ENCODE measurements at places on chromosomes 16 and 17. TPM values are rescaled to one million over a fixed set of nuclear protein-coding genes. Genes with fewer than 3 reads are reported as not detected.

DNA sequence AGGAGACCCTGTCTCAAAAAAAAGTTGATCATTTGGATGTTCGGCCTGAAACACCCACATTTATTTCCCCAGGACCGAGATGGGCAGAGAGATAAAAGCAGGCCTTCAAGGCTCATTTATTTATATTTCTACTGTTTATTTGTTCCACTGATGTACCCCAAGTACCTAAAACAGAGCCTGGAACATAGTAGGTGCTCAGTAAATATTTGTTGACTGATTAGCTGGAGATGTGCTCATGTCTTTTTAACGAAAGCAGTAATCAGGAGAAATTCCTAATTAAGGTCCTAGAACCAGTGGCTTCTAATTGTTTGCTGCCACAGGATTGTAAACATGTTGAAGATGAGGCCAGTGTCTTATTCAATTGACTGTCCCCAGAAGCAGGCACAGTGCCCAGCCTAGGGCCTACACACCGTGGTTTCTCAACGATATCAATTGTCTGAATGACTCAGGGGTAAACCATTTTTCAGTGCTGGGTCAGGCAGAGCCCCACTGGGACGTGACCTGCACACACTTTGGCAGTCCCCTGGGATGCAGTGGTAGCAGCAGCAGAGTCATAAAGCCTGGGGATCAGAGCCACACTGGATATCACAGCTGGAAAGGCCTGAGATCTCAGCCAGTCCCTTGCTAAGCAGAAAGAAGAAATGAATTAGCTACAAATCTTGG, 34.8 kb downstream of the SOST start:
- no peak for DNase-seq

DNA sequence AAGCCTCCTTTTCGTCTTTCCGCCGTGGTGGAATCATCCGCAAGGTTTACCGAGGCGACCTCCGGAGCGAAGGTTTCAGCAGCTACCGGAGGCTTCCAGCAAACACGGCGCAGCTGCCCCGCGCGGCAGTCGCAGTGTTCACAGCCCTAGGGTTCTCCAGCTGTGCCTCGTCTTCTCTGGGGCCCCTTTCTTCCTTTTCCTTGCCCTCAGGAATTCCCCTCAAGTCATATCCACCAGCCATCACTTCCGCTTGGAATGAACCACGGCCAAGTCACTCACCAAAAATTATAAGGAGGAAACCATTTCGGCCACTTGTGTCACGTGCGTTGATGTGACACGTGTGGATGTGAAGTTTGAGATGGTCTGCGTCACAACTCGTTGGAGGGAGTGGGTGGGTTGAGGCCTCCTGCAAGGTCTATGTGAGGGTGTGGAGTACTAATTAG, 636 bp upstream of the ERN1 start:
- DNase-seq: no peak

DNA sequence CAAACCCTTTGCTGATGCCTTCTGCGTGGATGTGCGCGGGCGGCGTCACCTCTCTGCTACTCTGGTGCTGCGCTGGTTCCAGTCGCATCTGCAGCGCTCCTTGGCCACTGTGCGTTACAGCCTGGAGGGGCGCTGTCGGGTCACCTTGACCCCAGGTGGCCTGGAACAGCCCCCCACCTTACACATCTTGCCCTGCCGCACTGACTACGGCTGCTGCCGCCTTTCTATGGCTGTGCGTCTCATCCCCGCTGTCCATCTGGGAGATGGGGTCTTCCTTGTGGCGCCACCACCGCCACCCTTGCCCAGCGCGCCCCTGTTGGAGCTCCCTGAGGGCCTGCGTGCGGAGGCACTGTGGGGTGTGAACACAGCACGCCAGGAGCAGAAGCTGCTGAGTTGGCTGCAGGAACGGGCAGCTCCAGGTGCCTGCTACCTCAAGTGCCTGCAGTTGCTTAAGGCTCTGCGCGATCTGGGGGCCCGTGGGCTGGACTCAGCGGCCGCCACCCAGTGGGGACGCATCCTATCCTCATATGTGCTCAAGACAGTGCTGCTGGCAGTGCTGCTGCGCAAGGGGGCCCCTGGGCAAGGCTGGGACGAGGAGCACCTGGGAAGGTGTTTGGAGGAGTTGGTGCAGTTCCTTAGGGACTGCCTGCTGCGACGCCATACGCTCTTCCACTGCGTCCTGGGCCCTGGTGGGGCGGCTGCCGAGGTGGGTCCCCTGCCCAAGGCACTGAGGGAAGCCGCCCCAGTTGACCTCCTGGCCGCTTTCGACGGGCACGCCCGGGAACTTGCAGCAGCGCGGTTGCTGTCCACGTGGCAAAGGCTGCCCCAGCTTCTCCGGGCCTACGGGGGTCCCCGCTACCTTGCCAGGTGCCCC, 1.6 kb downstream of the ITPRIPL2 start:
- no peak for DNase-seq

DNA sequence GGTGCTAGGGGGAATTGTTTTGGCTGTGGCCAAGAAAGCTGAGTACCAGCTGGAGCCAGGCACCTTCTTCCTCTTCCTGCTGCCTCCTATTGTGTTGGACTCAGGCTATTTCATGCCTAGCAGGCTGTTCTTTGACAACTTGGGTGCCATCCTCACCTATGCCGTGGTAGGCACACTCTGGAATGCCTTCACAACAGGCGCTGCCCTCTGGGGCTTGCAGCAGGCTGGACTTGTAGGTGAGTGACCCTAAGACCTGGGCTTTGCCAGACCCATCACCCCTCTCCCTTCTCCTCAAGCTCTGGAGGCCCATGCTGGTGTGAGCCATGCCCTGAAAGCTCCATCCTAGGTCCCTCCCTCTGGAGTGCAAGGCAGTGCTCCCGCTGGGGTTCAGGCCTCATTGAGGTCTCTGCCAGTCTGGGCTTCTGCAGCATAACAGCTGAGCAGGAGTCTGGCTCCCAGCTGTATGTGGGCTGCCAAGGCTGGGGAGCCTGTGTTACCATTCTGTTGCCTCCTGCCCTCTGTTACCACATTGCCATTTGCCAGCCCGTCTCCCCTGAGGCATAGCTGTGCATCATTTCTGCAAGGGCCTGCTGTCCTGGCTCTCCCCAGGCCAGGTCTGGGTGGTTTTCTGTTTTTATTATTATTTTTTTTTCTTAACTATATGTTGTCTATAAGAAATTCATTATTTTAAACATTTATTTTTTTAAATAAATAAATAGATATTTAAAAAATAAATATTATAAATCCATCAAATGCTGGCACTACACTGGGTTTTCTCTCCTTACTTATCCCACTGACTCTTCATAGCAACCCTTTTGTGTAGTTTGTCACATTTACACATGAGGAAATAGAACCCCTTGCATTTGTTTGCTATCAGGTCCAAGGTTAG, 4.1 kb downstream of the SLC9A5 start:
- DNase-seq: no peak

DNA sequence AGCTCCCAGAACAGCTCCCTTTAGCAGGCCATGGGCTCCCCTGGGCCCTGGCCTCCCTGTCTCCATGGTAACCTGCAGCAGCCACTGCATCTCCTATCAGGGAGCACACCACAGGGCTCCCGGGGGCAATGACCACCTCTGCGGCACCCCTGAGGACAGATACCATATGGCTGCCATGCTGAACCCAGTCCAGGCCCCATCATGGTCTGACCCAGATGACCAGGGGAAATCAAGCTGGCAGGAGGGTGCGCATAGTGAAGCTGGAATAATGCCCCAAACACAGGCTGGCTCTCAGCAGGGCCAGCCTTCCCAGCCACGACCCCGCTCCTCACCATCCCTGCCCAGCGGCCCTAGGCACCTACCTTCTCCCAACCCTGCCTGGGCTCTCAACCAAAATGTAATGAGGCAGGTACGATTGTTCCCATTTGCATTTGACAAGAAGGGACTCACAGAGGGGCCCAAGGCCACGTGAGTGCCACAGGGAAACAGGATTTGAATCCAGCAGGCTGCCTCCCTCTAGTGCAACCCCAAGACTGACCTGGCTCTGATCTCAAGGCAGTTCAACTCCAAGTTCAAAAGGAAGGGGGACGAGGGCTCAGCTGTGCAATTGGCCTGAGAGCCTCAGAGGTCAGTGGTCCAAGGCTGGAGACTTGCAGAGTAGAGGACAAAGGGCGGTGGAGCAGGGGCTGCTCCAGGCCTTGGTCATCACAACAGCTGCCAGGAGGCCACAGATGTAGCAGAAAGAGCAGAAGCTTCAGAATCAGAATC, 2.4 kb downstream of the RUNDC3A start:
- no peak for DNase-seq

GRCh38 chr16:67593288-67593687, 31.0 kb downstream of the CTCF start:
- DNase-seq: no peak

Gene MAPT
- total RNA-seq: 44.4 TPM

DNA sequence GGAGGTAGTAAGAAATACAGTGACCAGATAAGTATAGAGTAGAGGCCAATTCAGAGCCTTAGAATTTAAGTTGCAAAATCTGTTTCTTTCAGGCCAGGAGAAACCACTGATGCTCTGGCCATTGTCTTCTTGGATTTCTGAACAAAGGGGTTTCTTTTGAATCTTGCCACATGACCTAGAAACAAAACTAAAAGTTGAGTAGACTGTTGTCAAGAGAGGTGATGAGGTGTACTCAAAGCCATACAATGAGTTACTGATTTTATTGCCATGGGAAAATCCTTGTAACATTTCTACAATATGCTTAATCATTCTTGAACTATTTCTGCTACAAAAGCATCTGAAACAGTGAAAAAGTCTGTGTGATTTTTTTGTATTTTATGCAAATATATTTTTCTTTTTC, 881.3 kb downstream of the CDH11 start:
- DNase-seq: no peak

DNA sequence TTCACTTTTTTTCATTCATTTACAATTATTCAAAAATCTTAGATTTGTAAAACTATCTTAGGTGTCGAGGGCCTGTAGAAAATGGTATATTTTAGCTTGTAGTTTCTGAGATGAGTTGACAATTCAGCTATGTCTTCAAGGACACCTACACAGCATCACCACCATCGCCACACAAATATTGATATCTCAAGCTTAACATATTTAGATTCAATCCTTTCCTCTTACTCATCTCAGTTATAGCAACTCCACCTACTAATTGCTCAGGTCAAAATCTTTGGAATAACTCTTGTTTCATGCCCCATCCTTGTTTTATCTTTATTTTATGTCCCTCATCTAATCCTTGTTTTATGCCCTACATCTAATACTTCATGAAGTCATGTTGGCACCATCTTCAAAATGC, 276.8 kb downstream of the CDH11 start:
- DNase-seq: no peak

DNA sequence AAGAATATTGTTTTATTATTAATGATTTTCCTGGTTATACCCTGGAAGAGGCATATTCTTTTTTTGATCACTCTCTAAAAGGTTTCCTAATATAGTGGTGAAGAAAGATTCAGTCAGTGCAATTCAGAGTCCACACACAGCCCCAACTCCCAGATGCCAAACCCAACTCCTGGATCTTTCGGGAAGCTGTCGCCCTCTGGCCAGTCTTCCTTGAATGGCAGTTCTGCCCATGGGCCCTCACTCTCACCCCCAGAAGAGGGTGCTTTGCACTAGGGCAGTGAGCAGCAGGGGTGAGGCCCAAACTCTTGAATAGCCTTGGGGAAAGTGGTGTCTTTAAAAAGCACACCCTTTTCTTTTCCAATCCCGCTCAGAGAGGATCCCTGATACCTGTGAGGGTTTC, 11.0 kb downstream of the KRT32 start:
- DNase-seq: no peak

Gene SGCA
- total RNA-seq: 159 TPM

- no peak for DNase-seq
Observed at GRCh38 chr17:76515274-76515949, 14.2 kb upstream of the RHBDF2 start.
